ENCODE measurements at places on chromosomes 7 and 10.

GRCh38 chr7:45716380-45717203 is 142.4 kb downstream of the ADCY1 start:
- no peak for DNase-seq

DNA sequence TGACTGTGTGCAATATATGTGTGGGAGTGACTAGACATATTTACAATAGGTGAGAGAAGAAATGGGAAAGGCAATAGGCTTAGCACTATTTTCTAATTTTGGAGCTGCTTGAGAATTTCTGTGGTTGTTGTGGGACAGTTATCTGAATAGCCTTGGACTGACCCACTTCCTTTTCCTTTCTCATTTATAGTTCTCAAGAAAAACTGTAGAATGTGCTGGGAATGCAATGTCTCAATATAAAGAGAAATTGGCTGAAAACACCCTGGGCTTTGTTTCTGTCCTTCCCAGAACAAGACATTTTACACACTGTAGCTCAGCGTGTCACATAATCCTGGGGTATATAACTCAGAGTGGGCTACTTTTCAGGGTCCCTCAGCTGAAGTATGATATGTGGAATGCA is 153.0 kb upstream of the RHOBTB1 start:
- DNase-seq = no peak

DNA sequence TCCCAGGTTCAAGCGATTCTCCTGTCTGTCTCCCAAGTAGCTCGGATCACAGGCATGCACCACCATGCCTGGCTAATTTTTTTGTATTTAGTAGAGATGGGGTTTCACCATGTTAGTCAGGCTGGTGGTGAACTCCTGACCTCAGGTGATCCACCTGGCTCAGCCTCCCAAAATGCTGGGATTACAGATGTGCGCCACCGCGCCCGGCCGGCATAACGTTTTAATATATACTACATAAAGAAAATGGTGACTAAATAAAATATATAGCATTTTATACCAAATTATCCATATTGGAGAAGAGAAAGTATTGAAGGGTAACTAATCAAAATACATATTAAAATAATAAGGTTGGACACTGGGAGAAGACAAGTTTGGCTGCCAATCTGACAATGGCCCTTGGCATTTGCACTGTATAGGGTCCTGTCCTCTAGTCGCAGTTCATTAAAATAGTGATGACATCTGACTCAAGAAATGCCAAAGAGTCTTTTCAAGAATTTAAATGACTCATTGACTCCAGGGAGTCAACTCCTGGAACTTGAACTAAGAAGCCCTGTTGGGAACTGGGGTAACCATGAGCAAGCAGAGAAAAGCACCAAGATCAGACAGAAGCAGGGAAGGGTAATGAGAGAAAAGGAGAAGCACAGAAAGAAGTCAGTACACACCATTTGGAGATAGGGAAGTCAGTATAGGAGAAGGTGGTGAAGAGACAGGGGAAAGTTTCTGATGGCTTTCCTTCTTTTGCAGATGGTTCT is 91.1 kb downstream of the CH25H start:
- DNase-seq = no peak

GRCh38 chr7:10412422-10413019 is 561.2 kb upstream of the PHF14 start:
- no peak for DNase-seq

DNA sequence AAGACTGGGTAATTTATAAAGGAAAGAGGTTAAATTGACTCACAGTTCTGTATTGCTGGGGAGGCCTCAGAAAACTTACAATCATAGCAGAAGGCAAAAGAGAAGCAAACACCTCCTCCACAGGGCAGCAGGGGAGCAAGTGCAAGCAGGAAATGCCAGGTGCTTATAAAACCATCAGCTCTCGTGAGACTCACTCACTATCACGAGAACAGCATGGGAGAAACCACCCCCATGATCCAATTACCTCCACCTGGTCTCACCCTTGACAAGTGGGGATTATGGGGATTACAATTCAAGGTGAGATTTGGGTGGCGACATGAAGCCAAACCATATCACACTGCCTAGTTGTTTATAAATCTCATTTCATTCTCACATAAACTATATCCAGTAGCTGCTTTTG is 28.0 kb upstream of the CPN1 start:
- DNase-seq = no peak

DNA sequence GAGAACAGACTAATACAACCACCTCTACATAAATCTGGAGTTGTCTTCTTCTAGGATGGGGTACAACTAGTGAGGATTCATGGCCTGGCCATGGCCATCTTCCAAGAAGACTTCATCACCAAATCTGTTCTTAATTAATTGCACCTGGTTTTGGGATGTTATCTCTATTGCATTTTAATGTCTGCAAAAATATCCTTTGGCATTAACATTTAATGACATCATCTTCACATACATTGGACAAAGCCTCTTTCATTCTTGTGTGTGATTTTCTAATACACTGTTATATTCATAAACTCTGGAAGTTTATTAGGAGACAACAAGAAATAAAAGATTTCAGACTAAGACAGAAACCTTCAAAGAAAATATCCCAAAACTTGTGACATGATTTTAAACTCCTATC is 124.2 kb upstream of the ABCB5 start:
- DNase-seq = no peak

DNA sequence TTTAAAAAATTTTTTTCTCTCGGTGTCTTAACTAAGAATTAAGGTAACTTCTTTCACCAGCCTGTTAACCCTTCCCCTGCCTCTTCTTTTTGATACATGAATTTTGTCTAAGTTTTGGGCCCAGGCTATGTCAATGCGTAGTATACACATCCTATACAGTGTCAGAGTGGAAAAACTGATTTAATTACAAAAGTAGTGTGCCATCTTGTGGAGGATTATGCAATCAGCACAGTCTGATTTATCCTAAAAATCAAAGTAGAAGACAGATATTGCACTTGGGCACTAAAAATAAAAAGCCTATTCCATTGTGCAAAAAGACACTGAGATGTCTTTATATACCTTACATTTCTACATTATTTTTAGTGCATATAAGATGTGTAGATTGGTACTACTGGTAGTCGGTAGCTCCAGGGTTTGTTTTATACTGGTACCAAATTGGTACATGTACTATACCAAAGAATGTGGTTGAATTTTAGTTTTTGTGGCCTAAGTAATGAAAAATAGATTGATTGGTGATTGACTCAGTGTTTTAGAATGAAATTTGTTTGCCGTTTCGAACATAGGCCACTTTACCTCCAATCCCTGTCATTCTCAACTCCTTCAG is 96.6 kb downstream of the MKLN1 start:
- DNase-seq = no peak

- DNase-seq = no peak
Observed at GRCh38 chr10:110426294-110427181, 71.2 kb upstream of the DUSP5 start.

DNA sequence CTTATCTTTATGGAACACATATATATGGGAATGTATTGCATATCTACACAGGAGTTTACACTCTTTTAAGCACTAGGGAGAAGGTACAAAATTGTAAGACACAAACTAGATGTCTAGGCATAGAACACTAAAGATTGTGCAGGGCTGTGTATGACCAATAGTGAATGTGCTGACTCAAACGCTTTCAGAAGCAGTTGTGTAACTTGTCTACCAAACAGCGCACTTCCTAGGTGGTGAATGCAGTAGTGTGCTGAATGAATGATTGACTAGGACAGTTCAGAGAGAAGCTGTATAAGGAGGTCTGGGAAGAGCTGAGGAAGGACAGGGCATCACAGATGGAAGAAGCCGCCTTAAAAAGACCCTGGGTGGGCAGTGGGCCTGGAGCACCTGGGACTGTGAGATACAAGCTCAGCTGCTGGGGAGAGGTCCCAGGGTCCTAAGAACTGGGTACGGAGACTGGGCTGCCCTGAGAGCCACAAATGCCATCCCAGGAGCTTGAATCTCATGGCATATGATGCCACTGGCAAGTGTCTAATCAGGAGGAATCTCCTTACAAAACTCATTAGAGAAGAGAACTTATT is 14.2 kb downstream of the CLRN3 start:
- no peak for DNase-seq

GRCh38 chr7:42492920-42493319 is 255.9 kb upstream of the GLI3 start:
- DNase-seq = no peak

- no peak for DNase-seq
Observed at GRCh38 chr7:74334030-74334429, 44.8 kb downstream of the CLIP2 start.

DNA sequence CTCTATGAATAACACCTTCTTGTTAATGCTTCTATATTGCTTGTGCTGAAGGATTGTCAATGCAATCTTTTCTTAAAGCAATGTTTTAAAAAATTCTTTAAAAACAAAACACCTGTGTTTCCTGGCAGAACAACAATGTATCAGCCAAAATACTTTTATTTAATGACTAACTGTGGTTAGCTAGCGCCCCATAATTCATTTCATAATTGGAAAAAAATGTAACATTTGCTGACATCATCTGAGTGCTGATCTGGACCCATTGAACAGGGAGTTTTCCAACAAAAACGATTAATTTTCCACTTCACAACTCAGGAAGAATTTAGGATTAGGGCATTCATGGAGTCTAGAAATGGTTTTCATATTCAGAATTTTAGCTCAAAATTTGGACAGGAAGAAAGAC is 137.6 kb upstream of the CDK6 start:
- DNase-seq = no peak

DNA sequence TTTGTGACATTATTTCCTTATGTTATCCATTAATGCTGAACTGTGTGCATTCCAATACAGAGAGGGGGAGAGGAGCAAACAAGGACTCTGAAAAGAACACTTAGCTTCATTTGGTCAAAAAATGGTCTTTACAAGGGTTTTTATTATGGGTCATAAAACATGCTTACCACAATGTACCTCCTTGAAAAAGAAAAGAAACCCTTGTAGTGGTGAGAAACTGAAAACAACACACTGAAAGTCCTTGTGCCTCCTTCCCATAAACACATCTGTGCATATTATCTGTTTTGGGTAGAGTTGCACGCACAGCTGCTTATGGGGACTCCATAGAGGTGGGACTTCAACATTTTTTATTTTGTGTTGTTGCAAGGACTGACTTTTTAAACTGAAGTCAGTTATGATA is 98.7 kb downstream of the CDK6 start:
- no peak for DNase-seq

GRCh38 chr7:4244635-4245034 is 437.5 kb upstream of the FOXK1 start:
- no peak for DNase-seq

- no peak for DNase-seq
Observed at GRCh38 chr7:78022165-78022564, 223.6 kb downstream of the PHTF2 start.

- no peak for DNase-seq
Observed at GRCh38 chr7:64618785-64619456, 47.0 kb upstream of the ZNF107 start.

DNA sequence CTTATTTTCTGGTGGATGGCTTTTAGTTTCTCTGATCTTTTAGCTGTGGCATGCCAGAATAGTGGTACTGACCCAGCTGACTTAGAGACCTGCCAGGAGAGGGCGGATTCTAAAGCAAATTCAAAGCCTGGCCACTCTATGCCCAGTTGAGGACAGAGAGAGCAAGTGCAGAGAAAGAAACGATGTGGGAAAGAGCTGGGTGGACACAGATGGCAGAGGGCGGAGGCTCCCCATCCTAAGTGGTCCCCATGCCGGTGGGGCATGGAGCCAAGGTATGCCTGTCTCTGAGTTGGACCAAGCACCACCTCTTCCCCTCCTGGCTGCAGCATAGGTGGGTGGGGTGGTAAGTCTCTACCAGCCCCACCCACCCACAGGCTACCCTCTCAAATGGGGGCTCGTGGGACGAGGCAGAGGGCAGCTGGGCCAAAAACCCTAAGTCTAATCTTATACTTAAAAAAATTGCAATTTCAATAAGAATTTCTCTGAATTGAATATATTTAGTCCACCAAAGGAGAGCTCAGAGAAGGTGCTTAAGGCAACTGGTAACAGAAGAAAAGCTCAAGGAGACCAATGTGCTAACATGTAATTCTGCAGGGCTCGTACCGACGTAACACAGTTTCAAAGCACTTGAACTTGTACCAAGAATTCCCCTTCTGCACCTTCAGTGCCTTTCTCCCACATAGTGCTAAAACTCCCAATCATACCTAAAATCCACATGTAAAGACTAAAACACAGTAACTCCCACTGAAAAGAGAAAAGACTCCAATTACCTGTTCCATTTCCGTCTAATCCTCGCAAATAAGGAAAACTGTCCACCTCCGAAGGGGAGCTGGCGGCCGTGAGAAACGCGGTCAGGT is 85.7 kb upstream of the NMT2 start:
- no peak for DNase-seq

DNA sequence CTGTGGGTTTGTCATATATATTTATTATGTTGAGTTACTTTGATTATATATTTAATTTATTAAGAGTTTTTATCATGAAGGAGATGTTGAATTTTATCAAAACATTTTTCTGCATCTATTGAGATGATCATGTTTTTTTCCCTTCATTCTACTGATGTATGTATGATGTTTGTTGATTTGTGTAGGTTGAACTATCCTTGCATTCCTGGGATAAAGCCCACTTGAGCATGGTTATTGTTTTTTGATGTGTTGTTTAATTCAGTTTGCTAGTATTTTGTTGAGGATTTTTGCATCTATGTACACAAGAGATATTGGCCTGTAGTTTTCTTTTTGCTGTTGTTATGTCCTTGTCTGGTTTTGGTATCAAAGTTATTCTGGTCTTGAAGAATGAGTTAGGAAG is 31.1 kb downstream of the SCART1 start:
- no peak for DNase-seq

- DNase-seq = peak; percentile 1
Observed at GRCh38 chr10:103278862-103279298, 1.9 kb downstream of the INA start.

DNA sequence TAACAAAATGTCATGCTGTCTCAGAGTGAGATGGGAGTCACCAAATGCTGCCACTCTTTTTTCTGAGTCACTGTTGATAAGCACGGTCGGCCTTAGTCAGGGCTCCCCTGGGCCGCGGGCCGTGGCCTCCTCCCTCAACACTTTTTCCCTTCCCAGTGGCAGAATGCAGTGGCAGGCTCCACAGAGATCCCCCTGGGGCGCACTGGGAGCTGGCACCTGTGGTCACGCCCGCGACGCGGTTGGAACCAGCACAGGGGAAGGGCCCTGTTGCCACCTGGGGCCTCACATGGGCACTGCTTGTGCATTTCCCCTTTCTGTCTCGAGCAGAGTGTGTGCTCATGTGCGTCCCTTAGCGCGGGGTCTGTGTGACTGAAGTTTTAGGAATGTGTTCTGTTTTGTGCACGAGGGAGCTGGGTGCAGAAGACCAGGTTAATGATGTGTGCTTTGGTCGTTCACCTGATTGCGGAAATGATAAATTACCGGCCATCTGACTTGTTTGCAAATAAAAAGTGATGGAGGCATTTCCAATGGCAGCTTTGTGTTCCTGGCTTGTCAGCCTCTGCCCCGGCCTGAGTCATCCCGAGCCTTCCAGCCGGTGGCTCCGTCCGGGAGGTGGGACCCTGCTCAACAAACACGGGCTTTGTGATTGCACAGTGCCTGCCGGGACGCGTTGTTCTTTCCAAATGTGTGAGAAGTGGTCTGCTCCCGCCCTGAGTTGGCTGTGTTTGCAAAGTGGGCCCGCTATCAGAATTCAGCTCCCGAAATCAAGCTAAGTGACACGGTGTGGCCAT is 100.7 kb downstream of the NKX6-2 start:
- no peak for DNase-seq

- no peak for DNase-seq
Observed at GRCh38 chr10:114167985-114168384, 6.0 kb downstream of the CCDC186 start.

- DNase-seq = no peak
Observed at GRCh38 chr10:22386503-22386902, 41.2 kb downstream of the SPAG6 start.

Measured in T follicular helper cell (primary cell).